ENCODE measurements at places on chromosomes 7 and 10. TPM values are rescaled to one million over a fixed set of nuclear protein-coding genes. Genes with fewer than 3 reads are reported as not detected.

DNA sequence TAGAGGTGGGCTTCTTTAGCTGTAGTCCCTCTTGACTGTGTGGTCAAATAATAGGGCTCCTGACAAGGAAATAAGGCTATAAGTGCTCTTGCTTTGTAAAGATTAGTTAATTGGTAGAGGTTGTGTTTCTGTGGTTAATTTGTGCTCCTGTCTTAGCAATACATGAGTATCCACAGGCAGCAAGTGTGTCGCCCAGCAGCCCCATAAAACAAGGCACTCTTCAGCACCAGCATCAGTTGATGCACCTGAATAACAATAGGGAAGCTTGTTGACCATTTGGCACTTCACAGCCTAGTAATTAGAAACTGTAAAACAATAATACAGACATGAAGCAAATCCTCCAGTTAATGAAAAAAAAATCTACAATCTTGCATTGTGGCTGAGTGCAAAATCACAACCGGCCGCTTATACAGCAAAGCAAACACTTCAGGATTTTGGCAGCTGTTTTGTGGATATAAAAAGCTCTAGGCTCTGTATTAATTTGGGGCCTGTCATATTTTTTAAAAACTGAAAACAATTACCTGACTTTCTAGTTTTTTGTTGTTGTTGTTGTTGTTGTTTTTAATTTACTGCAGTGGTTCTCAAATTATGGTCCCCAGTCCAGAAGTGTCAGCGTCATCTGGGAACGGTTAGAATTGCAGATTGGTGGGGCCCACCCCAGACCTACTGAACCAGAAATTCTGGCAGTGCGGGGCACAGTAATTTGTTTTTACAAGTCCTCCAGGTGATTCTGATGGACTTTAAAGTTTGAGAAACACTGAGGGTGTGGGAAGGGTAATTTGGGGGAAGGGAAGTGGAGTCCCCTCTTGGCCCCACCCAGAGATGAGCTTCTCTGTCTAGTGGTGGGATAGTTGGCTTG lies 56.8 kb downstream of the AUTS2 start:
- H3K27me3 ChIP-seq, result peaks cover 3% of the 10 kb centered on the region
- peaks cover 6% of the 10 kb centered on the region for H3K36me3 ChIP-seq
- H3K27ac ChIP-seq, result no peak overlapping the region
- H3K4me3 ChIP-seq, result no peak overlapping the region
- H3K4me1 ChIP-seq, result no peaks in the 10 kb centered on the region

DNA sequence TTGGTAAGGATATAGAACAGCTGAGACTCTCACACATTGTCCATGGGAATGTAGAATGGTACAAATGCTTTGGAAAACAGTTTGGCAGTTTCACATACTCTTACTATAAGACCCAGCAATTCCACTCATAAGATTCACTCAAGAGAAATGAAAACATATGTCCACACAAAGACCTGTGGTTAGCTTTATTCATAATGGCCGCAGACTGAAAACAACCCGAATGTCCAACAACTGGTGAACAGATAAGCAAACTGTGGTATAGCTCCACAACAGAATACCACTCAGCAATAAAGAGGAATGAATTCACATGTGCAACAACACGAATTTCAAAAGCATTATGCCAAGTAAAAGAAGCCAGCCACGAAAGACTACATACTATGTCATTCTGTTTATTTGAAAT lies 33.5 kb upstream of the CUL1 start:
- no peak overlapping the region for H3K27ac ChIP-seq
- no peak overlapping the region for H3K4me3 ChIP-seq
- no peak for DNase-seq
- H3K4me1 ChIP-seq, result peaks cover 4% of the 10 kb centered on the region
- peaks cover 11% of the 10 kb centered on the region for H3K27me3 ChIP-seq

GRCh38 chr10:118110750-118111149 lies 64.0 kb upstream of the RAB11FIP2 start:
- no peak overlapping the region for H3K4me3 ChIP-seq
- H3K27me3 ChIP-seq, result no peaks in the 10 kb centered on the region
- no peak for DNase-seq
- no peaks in the 10 kb centered on the region for H3K36me3 ChIP-seq

DNA sequence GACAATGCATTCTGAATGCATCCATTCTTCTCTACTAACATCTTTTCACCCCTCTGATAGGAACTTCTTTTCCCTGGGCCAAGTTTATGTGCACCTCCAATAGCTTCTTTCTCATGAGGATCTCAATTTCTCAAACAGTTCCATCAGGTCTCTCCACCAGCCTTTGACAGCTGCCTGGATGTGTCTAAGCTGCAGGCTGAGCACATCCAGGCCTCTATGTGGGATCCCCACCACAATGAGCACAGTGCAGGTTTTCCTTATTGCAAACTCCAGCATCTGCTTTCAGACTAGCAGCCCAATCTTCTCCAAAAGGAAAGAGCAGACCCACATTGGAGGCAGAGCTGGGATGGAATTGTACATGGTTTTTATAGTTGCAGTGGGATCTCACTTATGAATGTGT lies 145.3 kb upstream of the TBX20 start:
- DNase-seq, result no peak
- no peaks in the 10 kb centered on the region for H3K4me1 ChIP-seq
- H3K27me3 ChIP-seq, result peaks cover 2% of the 10 kb centered on the region
- no peak overlapping the region for H3K27ac ChIP-seq
- H3K36me3 ChIP-seq, result no peaks in the 10 kb centered on the region
- H3K4me3 ChIP-seq, result no peak overlapping the region

DNA sequence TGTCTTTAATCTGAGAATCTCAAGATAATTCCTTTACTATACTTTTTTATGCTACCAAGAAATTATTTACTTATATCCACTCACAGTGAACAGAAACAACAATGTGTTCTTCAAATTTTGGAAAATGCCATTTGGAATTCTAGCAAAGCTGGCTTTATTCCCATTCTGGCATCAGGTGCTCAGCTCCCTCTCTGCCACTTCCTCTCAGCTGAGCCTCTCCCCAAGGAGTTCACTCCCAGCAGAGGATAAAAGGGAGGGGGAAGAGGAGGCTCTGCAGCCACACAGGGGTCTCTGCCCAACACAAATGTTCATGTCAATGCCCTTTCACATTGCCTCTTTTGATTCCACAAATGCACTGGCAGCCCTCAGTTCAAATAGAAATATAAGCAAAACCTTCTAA lies 116.9 kb downstream of the CPEB3 start:
- no peaks in the 10 kb centered on the region for H3K36me3 ChIP-seq
- H3K27me3 ChIP-seq, result no peaks in the 10 kb centered on the region
- no peak overlapping the region for H3K27ac ChIP-seq
- H3K4me1 ChIP-seq, result no peaks in the 10 kb centered on the region
- no peak overlapping the region for H3K4me3 ChIP-seq

GRCh38 chr10:128173386-128173785 lies 47.2 kb upstream of the MKI67 start:
- H3K36me3 ChIP-seq, result 0 out of 2 replicates have a peak, but pooled peaks cover 6% of the 10 kb centered on the region
- H3K27me3 ChIP-seq, result peaks cover 7% of the 10 kb centered on the region
- peak; percentile 11 for DNase-seq
- peaks cover 14% of the 10 kb centered on the region for H3K4me1 ChIP-seq
- no peak overlapping the region for H3K4me3 ChIP-seq

DNA sequence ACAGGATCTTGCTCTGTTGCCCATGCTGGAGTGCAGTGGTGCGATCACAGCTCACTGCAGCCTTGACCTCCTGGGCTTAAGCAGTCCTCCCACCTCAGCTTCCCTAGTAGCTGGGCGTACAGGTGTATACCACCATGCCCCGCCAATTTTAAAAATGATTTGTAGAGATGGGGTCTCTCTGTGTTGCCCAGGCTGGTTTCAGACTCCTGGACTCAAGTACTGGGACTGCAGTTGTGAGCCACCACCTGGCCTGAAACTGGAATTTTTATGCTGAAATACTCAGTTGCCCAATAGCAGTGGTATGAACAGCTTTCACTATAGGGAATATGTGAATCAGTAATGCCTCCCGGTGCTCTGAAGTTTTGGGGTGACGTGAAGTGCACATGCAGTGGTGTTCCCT lies 7.6 kb downstream of the ZRANB1 start:
- H3K36me3 ChIP-seq, result peaks cover 16% of the 10 kb centered on the region
- H3K4me1 ChIP-seq, result peaks cover 27% of the 10 kb centered on the region
- H3K4me3 ChIP-seq, result no peak overlapping the region
- H3K27ac ChIP-seq, result no peak overlapping the region
- no peak for DNase-seq

GRCh38 chr10:48651293-48651692 lies 33.4 kb upstream of the WDFY4 start:
- H3K27me3 ChIP-seq, result no peaks in the 10 kb centered on the region
- no peak overlapping the region for H3K27ac ChIP-seq
- H3K4me1 ChIP-seq, result peaks cover 55% of the 10 kb centered on the region
- no peak overlapping the region for H3K4me3 ChIP-seq

DNA sequence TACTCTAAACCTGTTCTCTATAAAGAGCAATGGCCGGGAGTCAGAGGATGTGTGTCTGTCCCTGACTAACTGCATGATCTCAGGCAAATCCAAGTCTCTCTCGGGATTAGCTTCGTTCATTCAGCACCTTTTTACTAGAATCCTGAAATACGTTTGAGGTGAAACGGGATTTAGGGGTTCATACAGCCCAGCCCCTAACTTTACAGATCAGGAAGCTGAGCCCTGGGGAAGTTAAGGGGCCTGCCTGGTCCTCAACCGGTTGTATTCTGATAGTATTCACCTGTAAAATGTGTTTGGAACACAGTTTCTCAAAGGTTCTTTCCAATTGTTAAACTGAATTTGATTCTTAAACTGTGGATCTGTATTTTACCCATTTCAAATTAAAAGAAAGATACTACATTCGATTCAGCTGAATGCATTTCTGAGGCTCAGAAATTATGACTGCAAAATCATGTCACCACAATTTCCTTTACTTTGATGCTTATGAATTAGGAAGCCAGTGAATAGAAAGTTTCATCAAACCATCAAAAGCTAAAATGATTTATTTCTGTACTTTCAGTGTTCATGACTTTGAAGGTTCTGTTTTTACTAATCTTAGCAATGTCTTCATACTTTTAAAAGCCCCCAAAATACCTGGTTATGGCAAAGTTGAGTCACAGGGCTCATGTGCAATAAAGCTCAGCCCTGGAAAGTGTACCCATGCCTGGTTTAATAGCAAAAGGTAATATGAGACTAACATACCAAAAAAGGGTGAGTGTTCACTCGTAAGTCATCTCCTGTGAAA lies 28.9 kb upstream of the EZH2 start:
- peaks cover 24% of the 10 kb centered on the region for H3K27me3 ChIP-seq
- peaks cover 23% of the 10 kb centered on the region for H3K4me1 ChIP-seq
- no peak overlapping the region for H3K27ac ChIP-seq

DNA sequence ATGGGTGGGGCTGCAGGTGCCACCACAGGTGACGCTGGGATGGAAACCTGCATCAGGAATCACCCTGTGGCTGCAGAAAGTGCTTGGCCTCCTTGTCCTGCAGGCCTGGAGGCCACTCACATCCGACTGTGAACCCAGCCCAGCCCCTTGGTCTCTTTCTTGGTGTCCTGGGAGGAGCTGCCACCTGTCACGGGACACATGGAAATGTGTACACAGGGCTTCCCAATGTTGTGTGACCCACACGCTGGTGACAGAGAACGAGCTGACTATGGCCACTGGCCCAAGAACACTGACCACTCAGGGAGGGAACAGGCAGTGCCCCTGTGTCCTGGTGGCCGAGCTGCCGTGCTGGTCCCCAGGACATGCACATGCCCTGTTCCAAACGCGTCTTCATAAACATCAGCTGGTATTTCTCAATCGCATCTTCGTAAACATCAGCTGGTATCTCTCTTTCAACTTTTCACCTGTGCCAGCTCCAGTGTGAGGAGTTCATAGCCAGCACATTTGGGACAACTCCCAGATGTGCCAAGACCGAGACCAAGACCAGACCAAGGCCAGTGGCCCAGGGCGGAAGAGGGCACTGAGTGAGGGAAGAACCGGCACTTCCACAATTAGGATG lies 57.9 kb upstream of the INPP5A start:
- H3K36me3 ChIP-seq, result no peaks in the 10 kb centered on the region
- peaks cover 10% of the 10 kb centered on the region for H3K27me3 ChIP-seq
- DNase-seq, result no peak

DNA sequence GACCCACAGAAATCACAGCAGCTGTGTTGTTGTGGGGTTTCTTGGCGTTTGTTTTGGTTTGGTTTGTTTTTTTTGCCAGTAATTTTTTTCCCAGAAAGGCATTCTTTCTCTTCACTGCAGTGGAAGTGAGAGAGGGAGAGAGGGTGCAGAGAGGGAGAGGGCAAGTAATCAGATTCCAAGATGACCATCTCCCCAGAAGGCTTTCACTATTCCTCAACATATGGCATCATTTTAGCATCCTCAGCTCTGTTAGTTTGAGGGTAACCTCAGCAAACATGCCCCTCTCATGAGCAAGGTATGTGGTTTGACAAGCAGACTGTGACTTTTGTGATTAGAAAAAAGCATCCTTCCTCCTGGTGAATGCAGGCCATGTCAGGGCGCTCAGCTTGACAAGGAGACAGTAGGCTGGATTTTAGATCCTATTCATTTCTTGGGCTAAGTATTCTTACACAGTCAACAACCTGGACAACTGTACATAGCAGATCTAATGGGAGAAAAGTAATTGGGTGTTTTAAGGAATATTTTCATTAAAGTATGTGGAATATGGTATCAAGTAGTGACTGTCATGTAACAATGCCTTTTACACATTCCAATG lies 86.3 kb upstream of the PIK3CG start:
- peak overlapping the region; percentile 65 for H3K27ac ChIP-seq
- H3K36me3 ChIP-seq, result peaks cover 9% of the 10 kb centered on the region

DNA sequence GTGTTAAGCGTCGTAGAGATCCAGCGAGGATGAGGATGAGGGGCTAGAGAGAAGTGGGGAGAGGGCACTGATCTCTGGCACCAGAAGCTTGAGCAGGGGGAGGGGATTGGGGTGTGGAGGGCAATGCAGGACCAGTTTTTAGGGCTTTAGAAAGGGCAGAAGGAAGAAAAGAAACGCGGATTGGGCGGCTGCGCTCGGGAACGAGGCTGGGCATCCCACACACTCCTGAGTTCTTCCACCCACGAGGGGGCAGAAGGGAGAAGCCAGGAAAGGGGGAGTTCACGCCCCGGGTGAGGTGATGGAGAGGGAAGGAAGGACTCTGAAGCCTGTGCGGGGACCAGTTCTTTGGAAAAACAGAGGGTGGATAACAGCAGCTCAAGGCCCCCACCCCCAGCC lies 6.1 kb upstream of the VGF start:
- peak overlapping the region; percentile 35 for H3K4me3 ChIP-seq
- no peak overlapping the region for H3K27ac ChIP-seq
- no peaks in the 10 kb centered on the region for H3K36me3 ChIP-seq
- peaks cover 62% of the 10 kb centered on the region for H3K27me3 ChIP-seq
- H3K4me1 ChIP-seq, result peaks cover 67% of the 10 kb centered on the region

The MUC3A gene
- total RNA-seq, result not detected

The PDK4 gene
- not detected for total RNA-seq

The GCC1 gene
- 17.5 TPM for total RNA-seq

The CPN1 gene
- total RNA-seq, result not detected

The NRF1 gene
- total RNA-seq, result 9.8 TPM

The LRRC18 gene
- not detected for total RNA-seq
